ENCODE measurements at places on chromosomes 5 and 9.

DNA sequence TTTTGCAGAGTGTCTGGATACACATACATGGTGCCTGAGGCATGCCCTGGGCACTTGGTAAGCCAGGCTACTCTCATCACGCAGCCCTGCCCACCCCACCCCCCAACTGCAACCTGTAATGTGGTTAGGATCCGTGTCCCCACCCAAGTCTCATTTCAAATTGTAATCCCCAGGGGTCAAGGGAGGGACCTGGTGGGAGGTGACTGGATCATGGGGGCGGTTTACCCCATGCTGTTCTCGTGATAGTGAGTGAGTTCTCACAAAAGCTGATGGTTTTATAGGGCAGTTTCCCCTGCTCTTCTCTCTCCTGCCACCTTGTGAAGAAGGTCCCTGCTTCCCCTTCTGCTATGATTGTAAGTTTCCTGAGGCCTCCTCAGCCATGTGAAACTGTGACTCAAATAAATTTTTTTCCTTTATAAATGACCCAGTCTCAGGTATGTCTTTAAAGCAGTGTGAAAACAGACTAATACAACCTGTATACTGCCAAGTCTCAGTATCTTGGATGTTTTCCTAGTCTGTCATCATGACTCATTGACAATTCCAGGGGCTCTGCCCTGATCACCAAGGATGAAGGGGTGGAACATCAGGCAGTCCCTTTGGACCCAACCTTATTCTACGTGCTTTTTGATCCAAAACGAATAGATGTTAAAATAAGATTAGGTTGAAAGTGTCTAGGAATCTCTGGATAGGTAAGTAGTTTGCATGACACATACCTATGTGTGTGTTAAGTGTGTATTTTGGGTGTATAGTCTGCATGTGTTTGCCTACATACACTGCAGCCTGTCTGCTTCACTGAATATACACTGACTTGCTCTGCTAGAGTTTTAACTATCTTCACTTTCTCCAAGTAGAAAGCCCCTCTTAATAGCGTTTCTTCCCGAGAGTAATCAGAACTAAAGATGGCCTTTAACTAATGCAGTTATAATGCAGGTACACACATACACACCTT lies 293.8 kb downstream of the SLIT3 start:
- no peak for DNase-seq

GRCh38 chr5:107296572-107296971 lies 374.2 kb downstream of the EFNA5 start:
- DNase-seq: no peak

GRCh38 chr5:141691867-141692532 lies 10.0 kb upstream of the ARAP3 start:
- peak; percentile 90 for DNase-seq

- DNase-seq: no peak
Observed at GRCh38 chr5:149323210-149323609, 22.1 kb upstream of the GRPEL2 start.

DNA sequence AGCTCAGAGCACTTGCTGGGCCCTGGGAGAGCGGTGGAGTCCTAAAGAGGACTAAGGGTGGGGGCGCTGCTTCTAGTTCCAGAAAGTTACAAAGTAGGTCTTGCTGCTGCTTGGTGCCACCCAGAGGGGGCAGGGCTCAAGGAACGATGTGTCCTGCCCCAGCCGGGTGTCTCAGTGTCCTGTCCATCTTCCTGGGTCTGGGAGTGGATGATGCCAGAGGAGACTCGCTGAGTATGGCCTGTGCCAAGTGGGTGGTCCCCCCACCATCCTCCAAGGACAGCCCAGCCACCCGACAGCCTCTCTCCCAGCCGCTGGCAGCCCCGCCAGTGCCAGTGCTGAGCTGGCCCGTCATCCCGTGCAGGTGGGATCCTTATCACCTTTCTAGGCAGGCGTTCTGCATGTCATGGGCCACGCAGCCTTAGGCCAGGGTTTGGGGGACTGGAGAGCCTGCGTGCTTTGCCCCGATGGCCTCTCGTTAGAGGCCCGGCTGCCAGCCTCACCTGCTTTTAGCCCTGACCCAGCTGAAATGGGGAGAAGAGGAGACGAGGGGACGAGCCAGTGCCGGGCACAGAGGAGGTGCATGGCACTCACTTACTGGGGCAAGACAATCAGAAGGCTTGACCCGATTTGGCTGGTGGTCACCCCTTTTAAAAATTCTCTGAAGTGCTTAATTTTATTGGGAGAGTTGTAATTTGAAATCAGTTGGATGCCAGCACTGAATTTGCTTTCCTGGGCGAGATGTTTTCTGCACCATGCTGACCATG lies 5.6 kb downstream of the WNK2 start:
- DNase-seq: peak; percentile 34

DNA sequence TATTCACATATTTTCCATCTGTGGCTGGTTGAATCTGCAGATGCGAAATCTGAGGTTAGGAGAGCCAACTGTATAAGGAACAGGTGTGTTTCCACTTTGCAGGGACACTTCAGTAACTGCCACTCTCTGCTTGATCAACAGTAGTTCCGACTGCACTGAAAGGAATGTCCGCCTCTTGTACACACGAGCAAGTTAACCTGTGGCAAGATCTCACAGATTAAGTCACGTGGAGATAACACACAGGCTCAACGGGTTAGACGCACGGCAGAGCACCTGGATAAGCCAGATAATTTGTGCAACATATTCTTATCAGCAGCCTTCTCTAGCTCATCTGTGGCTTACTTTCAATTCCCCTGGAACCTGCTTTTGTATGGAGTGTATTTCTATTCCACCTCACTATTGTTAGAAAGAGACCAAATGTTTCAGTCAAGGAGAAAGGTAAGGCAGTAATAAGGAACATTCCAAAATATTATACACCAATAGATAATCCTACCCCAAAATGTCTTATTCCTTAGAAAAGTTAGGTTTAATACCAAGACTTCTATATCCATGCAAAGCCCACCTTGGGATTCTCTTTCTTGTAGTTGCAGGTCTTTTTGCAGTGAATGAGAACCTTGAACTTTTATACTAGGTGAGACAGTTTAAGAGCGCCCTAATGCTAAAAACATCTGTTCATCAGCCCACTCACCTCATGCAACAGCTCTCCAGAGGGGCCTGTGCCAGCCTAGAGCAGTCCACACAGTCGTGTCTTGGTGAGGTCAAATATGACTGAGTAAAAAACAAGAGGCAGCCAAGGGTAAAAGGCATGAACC lies 6.5 kb upstream of the C9 start:
- no peak for DNase-seq

GRCh38 chr5:45596320-45596719 lies 99.9 kb downstream of the HCN1 start:
- DNase-seq: no peak

GRCh38 chr9:976943-977837 lies 735 bp downstream of the DMRT3 start:
- DNase-seq: no peak

DNA sequence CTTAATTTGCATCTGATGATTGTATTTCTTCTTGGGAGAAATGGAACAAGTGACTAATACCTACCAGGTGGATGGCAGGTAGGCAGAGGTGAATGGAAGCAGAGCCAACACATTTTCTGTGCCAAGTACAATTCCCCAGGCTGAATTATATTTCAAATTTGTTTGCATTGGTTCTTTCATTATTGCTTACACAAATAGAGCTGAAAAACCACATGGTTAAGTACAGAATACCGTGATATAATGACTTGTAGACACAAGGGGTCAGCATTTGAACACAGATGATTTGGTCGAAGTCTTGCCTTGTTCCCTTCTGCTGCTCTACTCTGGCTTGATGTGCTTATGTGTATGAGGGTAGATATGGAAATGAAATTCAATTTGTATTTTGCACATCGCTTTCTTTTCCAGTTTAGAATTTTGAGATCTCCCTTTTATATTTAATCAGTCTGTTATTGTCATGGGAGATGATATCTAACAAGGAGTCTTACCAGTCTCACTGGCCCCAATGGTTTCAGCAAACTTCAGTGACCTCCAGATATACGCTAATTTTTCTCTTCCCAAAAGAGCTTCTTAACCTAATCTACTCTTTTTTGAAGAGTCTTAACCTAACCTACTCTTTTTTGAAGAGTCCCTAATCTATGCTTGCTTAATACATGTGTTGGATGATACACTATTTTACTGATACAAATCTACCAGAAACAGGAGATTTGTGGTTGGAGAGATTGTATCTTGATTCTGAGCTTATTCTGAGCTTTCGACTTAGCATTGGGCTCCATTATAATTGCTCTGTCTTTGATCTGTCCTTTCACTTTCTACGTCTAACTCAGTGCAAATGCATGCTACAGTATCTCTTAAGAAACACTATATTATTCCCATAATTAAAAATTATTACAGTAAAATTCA lies 88.1 kb downstream of the PCSK1 start:
- DNase-seq: no peak

DNA sequence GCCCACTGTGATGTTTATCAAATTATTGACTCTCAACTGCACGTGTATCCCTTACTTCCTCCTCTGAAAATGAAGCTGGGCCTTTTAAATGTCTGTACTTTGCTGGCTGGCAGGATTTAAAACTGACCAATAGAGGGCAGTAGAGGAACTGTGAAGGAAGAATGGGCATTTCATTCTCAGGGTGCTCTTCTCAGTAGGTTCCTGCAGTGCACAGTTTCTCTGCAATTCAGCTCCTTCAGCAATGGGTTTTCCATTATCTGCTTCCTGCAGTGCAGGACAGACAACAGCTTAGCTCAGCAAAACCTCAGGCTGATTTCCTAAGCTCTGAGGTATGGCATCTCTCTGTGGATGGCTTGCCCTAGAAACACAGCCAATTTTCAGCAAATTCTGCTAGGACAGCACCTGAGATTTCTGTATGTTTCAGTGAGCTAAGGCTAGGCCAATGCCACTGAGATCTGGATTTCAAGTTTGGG lies 298.4 kb upstream of the PRDM9 start:
- no peak for DNase-seq

DNA sequence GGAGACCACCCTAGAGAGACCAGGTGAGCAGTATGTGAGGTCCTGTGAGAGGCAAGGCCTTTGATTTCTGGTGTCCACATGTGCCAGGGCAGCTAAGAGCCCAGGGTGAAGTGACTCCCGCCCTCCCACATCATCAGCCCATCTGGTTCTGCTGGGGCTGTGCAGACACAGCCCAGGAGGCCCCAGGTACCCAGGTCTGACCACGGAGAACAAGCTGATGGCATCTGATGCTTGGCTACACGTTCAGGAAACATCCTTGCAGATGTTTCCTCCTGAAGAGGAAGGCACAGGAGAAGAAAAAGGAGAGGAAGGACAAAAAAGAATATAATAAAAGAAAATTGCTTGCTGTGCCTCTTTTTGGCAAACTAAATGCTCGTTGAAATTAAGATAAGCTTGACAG lies 225.8 kb downstream of the PAX5 start:
- DNase-seq: no peak

- no peak for DNase-seq
Observed at GRCh38 chr9:92094655-92095054, 20.6 kb downstream of the SPTLC1 start.

DNA sequence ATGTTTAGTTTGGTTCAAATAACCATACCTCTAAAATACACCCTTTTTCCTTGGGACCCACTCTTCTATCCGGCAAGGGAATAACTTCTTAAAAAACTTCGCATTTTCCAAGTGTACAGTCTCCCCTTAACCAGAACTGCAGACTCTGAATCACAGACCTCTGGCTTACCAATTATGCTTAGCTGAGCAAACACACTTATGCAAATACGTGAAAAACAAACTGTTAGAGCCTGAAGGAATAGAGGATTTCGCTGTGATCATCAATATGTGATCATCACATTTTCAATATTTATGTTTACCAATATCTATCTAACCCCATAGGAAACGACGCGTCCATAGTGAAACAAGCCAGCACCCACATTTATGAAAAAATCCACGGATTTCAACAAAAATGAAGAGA lies 1.3 kb downstream of the LPAR1 start:
- no peak for DNase-seq

DNA sequence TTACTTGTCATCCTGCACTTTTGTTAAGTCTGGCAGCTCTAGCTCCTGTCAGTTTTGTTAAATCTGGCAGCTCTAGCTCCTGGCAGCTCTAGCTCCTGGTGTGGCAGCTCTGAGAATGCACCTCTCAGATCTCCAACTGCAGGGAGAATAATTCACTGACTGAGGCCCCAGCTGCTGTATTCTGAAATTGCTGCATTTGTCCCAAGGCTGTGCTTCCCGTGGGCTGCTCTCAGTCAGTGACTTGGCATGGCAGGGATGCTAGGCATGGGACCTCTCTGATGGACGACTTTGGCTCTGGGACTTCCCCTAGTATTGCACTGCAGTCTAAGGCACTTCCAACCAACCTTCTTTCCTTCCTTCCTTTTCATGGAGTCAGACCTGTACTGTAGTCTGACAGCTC lies 475.7 kb downstream of the CCDC171 start:
- no peak for DNase-seq

GRCh38 chr5:61332358-61332749 lies 296 bp downstream of the ZSWIM6 start:
- DNase-seq: peak; percentile 78

GRCh38 chr5:53100606-53101005 lies 9.0 kb downstream of the MOCS2 start:
- DNase-seq: no peak

GRCh38 chr9:135906291-135907005 lies 898 bp downstream of the CAMSAP1 start:
- DNase-seq: peak; percentile 54

- DNase-seq: no peak
Observed at GRCh38 chr5:55578771-55579170, 44.0 kb upstream of the PLPP1 start.

- DNase-seq: no peak
Observed at GRCh38 chr5:67405755-67406154, 209.2 kb upstream of the CD180 start.

DNA sequence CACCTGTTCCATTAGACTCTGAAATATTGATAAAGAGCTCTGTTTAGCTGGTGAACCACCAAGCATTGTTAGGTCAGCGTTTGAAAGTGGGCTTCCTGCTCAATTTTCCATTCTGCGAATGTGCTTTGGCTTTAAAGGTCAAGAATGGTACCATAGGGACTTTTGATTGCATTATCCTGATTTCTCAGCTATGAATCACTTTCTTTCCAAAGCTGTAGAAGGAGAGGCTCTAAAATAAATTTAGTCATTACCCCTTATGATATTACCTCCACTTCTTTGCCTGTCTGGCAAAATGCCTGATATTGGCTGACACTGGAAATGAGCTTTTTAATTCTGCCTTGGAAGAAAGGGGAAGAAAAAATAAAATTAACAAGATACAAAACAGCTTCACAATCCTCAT lies 237.2 kb upstream of the CTNND2 start:
- DNase-seq: no peak

DNA sequence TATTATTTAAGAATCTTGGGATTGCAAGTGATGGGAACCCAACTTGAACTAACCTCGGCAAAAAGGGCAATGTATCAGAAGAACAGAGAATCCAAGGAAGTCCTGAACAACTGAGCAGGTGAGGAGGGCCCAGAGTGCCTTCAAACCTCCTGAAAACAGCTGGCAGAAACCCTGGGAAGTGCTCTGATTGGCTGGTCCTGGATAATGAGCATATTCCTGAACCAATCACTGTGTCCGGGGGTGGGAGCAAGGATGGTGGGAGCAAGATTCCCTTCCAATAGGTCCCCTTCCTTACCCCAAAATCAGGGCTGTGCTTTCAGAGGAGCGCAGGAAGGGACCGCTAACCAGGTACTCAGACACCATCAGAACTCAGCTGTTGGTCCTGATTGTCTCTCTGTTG lies 31.9 kb upstream of the TBC1D2 start:
- no peak for DNase-seq

- DNase-seq: no peak
Observed at GRCh38 chr9:107260437-107261081, 22.5 kb upstream of the RAD23B start.
